Activated T-cell treated with anti-CD3 and anti-CD28 coated beads for 48 hours (primary cell): ENCODE measurements at places on chromosomes 7 and 10.

- DNase-seq = no peak
Measured at GRCh38 chr7:17626235-17626634, 314.1 kb downstream of the SNX13 start.

- DNase-seq = no peak
Measured at GRCh38 chr10:14543904-14544210, 213.1 kb upstream of the FRMD4A start.

DNA sequence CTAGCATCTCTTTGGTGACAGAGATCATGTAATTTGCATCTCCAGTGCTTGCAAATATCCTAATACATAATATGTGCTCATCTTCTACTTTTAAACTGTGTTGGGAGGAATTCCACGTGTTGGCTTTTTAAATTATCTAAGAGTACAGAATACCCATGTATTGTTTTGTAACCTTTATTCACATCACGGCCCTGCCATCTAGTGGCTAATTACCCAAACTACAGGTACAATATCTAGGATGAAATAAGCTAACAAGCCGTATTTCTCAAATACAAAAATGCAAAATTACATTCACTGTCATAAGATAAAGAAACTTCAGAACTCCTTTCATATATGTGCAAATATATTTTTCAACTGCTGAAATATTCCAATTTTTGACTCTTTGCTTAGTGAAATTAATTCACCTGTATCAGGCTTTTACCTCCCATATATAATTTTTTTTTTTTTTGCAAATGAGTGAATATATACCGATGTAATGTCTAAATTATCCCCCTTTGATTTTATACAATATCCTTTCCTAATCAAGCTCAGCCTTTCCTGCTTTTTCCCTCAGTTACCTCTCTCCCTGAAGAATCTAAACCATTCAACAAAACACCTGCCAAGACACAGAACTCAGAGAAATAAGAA is 30.3 kb upstream of the LSM8 start:
- DNase-seq = no peak

DNA sequence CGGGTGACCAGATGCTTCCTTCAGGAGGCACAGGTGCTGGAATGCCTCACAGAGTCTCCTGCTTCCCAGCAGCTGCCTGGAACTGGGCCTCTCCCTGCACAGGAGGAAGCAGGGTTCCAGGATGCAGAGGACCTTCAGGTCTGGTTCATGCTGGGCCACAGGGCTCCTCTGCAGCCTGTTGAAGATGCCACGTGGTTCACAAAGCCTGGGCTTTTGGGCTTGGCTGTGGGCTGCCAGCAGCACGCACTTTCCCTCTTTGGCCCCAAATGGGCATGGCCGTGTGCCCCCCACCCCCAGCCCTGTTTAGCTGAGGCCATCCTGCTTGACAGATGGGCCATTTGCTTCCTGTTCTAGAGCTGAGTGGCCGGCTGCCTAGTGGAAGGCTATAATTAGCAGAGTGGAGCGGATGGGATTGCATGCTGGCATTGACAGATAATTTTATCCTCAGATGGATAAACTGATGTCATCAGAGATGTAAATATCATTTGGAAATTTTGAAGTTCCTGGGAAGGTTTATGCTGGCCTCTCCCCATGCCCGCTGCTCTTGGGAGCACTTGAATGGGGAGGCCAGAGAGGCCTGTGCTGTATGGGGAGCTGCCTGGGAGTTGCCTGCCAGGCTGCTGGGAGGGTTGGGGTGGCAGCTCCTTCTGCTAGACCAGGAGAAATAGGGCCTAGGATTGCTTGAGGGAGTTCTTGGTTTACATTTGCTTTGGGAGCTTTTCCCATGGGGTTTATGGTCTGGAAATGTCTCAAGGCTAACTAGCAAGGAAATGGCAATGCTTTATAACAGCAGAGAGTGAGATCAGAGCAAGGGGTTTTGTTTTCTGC is 28.2 kb downstream of the TSPAN15 start:
- DNase-seq = no peak

- no peak for DNase-seq
Measured at GRCh38 chr10:29823553-29824080, 188.8 kb upstream of the SVIL start.

GRCh38 chr7:24573554-24574338 is 494 bp downstream of the PALS2 start:
- DNase-seq = no peak
